Right ventricle myocardium inferior (tissue), 1 donor: ENCODE measurements at places on chromosomes 6 and 20. TPM values are rescaled to one million over a fixed set of nuclear protein-coding genes. Genes with fewer than 3 reads are reported as not detected.

The RRAGD gene
- total RNA-seq = 126 TPM

The CNKSR3 gene
- 20.0 TPM for total RNA-seq

The METTL24 gene
- total RNA-seq = 1.1 TPM

The LEMD2 gene
- total RNA-seq = 23.2 TPM

The SOX18 gene
- 38.4 TPM for total RNA-seq

The COL10A1 gene
- not detected for total RNA-seq

The MAP3K7 gene
- 15.6 TPM for total RNA-seq

The WASF1 gene
- total RNA-seq = 1.8 TPM

The TBXT gene
- total RNA-seq = not detected

The SLC44A4 gene
- not detected for total RNA-seq

The RNF39 gene
- not detected for total RNA-seq

GRCh38 chr6:111709615-111710398 lies 104.1 kb upstream of the TRAF3IP2 start:
- peak; percentile 76 for DNase-seq

GRCh38 chr6:36683145-36683655 lies 4.7 kb downstream of the CDKN1A start:
- DNase-seq = no peak

- no peak for DNase-seq
Observed at GRCh38 chr20:10618611-10619245, 55.1 kb downstream of the JAG1 start.

GRCh38 chr6:136887953-136888352 lies 34.1 kb upstream of the SLC35D3 start:
- DNase-seq = no peak

DNA sequence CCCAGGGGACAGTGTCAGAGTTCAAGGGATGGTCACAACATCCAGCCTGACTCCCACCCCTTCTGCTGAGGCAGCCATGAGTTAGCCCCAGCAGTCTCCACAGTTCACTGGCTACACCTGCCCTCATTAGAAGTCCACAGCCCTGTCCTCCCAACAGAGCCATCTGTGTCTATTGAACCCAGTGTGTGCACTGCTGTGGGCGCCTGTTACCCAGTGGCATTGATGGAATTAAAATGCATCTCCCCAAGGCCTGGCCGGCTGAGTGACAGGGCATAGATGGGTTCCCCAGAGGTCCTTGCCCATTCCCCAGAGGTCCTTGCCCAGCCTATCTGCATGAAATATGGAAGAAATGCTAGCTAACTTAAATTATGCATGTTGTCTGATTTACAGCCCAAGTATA lies 73.3 kb downstream of the PCSK2 start:
- DNase-seq = no peak

DNA sequence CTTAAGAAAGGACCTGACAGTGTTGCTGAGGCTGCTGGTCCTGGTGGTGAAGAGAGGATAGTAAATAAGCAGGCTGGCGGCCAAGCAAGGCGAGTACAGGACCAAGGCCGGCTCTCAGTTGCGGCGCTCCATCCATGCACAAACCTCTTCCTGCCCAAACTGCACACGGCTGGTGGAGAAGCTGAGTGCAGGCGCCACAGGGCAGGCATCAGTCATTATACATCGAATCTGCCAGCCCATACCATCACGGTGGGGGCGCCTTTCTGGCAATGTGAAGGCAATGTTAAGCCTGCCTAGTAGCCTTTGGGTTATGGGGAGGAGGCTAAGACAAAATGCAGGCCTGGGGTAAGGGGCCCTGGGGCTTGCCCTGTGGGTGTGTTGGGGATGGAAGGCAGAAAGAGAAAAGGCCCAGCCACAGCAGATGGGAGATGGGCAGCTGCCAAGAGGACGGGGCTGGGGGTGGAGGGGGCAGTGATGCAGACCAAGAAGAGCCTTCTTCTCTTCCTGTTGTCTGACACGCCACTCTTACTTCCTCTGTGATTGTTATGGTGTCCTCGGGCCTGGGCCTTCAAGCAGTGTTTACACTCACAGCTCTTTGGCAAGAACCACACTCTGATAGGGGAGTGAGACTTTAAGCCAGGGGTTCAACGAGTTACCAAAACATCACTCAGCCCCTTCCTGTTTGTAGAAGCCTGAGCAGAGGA lies 20.3 kb upstream of the KCNK16 start:
- DNase-seq = no peak

DNA sequence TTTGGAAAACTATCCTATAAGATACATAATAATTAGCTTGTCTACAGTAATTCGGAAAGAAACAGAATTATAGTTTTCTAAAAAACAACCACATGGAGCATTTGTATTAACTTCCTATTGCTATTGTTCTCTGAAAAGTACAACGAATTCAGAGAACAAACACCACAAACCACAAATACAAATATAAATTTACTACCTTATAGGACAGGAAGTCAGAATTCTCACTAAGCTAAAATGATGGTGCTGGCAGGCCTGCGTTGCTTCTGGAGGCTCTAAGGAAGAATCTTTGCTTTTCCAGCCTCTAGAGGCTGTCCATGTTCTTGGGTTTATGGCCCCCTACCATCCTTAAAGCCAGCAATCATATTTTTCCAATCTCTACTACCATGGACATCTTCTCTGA lies 173.6 kb upstream of the TCF21 start:
- DNase-seq = no peak

DNA sequence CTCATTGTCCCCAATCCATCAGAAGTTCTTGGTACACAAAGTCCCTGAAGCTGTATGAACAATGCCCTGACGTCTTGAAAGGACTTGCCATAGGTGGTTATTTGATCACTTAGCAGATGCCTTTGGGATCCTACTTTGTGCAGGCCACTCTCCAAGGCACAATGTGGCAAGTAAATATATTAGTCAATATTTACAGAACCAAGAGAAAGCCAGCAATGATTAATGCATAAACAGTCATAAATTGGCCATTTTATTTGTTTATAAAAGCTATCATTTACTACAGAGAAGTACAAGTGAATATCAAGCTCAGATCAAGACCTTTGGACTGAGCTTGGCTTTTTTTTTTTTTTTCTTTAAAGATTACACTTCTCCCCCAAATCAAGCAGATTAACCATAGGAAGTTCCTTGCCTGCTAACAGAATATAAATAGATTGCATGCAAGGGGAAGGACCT lies 161.8 kb downstream of the MTHFD1L start:
- DNase-seq = no peak

- DNase-seq = no peak
Observed at GRCh38 chr6:158047127-158047518, 65.5 kb downstream of the SYNJ2 start.

DNA sequence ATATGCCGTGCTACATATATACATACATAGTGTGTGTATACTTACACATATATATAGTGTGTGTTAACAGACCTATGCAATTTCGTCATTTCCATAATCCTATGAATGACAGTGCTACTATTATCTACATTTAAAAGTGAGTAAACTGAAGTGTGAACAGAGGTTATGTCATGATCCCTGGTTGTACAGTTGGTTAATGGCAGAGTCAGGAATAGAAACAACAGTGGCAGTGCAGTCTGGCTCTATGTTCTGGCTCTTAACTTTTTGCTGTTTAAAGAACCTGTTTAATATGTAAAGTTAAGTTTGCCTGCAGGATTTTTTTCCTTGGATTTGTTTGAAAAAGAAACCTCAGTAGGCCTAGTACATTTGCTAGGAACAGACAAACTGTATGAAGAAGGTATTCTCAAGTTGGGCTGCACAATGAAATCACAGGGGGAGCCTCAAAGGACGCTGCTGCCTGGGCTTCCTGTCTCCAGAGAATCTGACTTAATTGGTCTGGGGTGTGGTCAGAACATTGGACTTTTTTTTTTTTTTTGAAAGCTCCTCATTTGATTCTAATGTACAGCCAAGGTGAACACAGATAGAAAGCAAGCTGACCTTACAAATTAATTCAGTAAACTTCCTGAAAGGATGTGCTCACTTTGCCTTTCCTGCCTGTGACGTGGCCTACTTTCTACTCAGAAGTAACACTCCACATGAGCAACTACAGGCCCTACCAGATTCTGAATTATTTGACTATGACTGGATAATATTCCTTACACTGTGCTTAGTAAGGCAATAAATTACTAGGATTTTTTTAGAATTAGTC lies 29.4 kb downstream of the PLCB1 start:
- DNase-seq = peak; percentile 25

- no peak for DNase-seq
Observed at GRCh38 chr6:157790548-157791160, 32.4 kb upstream of the SNX9 start.

DNA sequence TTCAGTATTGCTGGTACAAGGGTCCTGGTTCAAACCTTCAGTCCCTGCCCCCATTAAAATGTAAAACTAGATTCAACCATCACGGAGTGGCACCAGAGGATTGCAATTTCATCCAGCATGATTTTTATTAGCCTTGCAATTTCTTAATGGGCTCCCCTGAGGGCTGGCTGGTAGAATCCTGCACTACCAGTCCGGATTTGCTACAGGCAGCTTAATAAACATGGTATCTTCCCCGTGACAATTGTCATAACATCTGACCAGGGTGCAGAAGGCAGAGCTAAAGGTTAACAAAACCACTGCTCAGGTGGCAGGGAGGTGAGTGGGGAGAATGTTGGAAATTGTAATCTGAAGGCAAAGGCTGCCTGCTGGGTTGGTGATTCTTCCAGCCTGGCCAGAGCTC lies 94.5 kb downstream of the PKHD1 start:
- DNase-seq = no peak

GRCh38 chr6:35363293-35363750 lies 21.0 kb downstream of the PPARD start:
- no peak for DNase-seq

- no peak for DNase-seq
Observed at GRCh38 chr6:149831308-149831820, 32.8 kb downstream of the LRP11 start.

- no peak for DNase-seq
Observed at GRCh38 chr20:62282877-62283503, 19.8 kb upstream of the ADRM1 start.

DNA sequence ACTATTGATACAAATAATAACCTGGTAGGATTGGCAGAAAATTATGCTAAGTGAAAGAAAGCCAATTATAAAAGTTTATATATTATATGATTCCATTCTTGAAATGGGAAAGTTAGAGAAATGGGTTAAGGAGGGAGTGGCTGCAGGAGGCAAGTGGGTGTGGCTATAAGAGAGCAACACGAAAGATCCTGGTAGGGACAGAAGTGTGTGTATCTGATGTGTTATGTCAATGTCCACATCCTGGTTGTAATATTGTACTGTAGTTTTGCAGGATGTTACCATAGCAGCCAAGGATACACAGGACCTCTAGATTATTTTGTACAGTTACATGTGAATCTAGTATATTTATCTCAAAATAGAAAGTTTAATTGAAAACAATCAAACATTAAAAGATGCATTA lies 46.8 kb downstream of the SNX5 start:
- DNase-seq = no peak

DNA sequence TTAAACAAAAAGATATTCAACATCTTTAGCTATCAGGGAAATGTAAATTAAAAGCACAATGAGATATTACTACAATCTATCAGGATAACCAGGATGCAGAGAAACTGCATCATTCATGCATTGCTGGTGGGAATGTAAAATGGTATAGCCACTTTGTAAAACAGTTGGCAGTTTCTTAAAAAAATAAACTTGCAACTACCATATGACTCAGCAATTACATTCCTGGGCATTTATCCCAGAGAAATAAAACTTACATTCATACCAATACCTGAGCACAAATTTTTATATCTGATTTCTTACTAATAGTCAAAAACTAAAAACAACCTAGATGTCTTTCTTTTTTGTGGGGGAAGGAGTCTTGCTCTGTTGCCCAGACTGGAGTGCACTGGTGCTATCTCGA lies 190.3 kb upstream of the TAB2 start:
- no peak for DNase-seq

DNA sequence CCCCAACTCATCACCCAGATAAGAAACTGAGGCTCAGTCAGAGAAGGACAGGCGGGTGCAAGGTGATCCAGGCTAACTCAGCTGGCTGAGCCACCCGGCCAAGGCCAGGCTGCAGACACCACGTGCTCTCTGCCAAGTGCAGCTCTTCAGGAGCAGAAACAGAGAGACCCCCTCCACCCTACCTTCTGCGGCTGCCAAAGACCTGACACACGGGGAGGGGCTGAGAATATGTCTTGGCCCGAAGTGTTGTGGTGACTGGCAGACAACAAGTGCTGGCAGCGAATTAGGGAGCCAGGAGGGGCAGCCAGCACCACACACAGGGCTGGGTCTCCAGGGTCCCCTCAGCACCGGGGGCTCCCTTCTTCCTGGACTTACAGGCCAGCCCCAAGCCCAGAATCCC lies 22.5 kb downstream of the PREX1 start:
- DNase-seq = no peak

DNA sequence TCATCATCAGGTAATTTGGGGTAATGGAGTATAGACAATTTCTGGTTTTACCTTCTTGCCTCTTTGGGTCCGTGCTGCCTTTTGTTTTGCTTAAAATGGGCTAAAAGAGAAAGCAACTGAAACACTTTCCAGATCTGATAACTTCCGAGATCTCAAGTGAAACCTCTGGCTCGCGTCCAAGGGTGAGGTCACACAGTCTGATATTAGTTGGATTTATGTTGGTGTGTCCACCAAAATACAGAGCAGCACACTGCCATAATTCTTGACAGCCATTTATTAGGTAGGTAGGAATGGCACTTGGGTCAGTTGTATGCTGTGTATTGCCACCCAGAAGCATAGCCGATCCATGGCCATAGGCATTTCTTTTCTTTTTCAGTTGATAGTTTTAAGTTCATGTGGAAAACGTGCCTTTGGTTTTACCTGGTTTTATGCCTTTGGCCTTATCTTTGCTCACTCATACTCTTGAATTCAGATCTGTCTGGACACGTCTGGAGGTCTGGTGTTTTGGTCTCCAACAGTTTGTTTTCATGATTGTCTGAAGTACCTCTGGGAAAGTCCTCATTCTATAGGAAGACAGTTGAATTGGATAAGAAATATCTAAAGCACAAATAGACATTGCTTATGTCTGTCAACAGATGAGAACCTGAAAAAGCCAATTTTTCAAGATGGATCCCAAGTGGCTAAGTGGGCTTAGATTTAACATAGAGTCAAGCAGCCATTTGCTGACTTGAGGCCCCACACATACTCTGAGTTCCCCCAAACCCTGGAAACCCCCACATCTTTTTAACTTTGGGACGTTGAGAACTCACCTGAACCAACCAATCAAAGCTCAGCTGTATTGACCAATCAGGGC lies 320.8 kb downstream of the SOX4 start:
- DNase-seq = peak; percentile 71

DNA sequence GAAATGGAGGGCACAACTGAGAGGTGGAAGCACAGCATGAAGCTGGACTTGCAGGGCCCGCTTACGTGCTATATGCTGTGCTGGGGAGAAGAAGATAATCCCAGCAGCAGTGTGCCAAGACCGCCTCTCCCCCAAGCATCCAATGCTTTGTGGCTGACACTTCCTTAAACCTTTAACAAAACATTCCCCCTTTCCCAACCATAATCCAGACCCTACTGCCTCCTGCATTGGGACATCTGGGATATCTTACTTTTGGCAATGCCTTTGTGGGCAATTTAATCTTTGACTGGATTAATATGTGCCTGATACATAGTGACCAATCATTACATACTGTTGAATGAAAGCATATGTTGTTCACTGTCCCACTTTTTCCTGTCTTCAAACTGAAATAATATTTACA lies 3.1 kb upstream of the TENT5A start:
- DNase-seq = no peak

GRCh38 chr6:139369568-139370282 lies 4.7 kb downstream of the CITED2 start:
- no peak for DNase-seq
